ENCODE measurements at places on chromosomes 1 and 21.

DNA sequence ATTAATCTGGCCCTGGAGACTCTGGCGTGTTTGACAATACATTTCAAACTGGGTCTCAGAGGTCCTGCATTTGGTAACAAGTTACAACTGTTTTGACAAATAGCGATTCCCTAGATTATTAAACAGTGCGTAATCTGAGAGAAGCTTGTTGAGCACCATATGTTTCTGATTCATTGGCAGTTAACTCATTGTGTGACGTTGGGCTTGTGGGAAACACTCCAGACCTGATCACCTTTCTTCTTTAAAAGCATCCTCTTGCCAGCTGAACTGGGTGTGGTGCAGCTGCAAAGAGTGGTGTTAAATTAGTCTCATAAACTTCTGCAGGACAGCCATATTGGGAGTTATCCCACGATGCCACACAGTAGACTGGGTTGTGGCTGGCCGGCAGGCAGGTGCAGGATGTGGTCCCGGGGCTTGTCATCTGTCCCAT is 82.7 kb downstream of the CDC7 start:
- peak; percentile 81 for DNase-seq

- DNase-seq: no peak
These were observed 23.7 kb upstream of the COG2 start for GRCh38 chr1:230618537-230618936.

DNA sequence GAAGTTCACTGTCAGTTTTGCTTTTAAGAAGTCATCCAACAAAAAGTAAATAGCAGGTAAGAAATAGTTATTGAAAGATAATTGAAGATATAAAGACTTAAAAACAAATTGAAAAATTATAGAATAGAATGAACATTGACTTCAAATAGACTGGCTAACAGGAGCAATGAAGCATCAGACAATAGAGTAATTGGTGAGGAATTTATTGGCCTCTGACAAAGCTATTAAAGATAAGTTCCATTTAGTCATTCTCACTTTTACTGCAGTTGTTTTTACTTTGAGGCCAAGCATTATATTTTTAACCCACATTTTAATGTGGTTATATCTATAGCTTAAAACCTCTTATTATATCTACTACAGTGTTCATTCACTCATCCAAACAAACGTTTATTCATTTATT is 228.8 kb upstream of the ADGRL2 start:
- peak; percentile 24 for DNase-seq

DNA sequence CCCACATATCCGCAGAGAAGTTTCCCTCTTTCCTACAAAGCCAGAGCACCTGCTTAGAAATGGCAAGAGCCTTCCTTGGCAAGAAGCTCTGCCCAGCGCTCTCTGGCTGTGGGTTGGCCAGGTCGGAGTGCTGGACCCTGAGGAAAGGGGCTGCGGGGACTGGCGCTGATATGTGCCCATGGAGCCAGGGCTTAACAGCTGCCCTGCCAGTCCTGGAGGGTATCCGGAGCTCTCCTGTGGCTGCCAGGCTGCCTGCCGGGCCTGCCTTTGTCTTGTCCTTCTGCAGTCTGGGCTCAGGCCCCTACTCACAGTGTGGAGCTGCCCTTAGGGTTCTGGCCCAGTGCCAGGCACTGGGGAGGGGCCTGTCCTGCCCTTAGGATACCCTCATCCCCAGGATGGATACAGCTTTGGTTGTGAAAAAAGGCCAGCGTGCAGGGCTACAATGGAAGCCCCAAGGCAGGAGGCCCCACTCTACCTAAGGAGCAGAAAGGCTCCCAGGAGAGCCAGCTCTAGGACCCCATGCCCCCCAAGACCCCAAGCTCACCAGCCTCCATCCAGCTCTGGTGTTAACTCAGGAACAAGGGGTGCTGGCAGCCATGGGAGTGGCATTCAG is 43.4 kb downstream of the KIAA1614 start:
- DNase-seq: no peak

DNA sequence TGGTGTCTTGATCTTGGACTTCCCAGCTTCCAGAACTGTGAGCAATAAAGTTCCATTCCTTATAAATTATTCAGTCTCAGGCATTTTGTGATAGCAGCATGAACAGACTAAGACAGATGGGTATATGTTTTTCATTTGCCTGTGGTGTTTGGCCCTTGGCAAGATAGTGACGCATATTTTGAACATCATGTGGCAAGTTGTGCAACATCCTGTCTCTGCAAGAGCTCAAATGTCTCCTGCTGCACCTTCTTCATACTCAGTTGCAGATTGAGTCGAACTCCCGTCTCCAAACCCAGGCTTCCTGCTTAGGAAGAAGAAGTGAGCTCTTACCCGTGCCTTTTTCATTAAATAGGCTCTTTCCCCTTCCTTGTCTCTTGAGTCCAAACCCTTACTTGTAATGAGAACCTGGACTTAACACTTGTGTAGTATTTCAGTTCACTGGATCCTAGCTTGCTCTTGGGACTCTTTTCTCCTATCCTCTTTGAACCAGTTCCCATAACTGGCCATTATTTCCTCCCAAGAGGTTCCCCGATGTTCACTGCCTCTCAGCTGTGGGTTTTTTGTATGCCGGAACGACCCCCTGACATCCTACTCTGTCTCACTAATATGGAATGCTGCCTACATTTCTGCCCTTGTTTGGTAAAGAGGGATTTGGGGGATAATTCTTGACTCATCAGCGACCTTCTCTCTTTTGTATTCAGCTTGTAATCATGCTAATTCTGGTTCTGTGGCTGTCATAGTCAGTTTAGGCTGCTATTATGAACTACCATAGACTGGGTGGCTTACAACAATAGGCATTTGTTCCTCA is 125.0 kb upstream of the KCNK2 start:
- peak; percentile 90 for DNase-seq

DNA sequence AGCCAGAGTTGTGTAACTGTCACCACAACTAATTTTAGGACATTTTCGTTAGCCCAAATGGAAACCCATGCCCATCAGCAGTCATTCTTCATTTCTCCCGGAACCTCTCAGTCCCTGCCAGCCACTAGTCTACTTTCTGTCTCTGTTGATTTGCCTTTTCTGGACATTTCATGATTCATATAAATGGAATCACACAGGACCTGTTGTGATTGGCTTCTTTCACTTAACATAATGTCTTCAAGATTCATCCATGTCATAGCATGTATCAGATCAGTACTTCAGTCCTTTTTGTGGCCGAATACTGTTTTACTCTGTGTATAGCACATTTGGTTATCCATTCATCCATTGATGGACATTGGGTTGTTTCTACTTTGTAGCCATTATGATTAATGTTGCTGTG is 7.1 kb downstream of the SLC66A1 start:
- no peak for DNase-seq

- peak; percentile 69 for DNase-seq
These were observed 8.0 kb downstream of the SDHB start for GRCh38 chr1:17045634-17046333.

GRCh38 chr1:54570161-54570560 is 22.1 kb downstream of the ACOT11 start:
- DNase-seq: no peak

DNA sequence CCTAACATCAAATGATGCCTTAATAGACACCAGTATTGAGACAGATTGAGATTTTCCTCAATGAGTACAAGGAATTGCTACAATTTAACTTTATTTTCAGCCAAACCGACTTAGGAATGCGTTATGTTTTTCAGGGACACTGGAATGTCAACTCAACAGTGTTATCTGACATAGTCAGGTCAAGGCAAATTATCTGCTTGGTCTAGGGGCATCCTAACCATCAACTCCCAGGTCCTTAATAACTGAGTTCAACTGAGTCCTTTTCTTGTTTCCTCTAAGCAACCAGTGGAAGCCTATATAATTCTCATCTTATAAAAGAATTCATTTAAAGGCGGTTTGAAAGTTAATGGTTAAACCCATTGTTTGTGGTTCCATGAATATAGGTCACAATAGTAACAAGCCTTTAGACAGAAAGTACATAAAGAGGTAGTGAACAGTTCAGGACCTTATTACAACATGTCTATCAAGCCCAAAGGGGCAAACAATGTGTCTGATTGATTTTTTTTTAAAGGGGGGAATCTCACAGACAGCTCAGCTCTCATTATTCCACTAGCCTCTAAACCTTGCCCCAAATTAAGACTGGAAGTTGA is 32.3 kb upstream of the NR5A2 start:
- no peak for DNase-seq

DNA sequence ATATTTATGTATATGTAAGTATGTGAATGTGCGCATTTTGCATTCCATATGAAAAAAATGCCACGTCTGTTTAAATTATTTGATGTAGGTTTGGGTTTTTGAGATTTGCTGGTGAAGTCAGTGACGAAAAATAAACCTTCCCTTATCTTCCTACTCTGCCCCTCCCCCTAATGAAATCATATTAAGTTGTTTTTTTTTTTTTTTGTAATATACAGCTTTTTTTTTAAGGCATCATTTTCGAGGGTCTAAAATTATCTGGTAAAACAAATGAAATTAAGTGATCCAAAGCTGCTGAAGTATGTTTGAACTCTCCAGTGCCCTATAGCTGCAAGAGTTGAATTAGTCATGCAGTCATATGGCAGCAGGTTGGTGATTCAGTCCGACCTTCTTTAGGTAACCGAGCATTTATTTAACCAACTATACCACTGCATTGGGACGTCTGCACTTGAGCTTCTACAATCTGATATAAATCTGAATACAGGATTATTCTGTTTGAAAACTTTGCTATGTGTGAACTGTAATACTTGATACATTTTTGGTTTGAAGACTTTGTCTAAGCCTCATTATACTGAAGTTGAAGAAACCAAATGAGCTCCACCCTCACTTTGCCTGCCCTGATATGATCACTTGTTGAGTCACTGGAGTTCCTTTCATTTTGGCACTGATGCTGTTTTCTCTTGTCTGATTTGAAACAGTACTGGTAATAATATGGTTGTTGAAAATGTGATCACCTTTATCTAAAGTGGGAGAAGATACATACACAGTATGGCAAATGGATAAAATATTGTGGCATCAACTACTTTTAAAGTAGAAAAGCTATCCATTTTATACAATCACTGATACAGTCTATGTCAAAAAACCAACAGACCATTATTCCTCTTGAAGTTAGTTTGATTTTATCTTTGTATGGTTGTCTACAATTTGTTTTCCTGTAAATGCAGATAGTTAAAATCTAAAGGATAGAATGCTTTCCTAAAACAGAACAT is 11.7 kb downstream of the PDIK1L start:
- peak; percentile 78 for DNase-seq

GRCh38 chr1:16721871-16722641 is 18.3 kb upstream of the RNU1-4 start:
- peak; percentile 0 for DNase-seq

GRCh38 chr21:42684109-42684916 is 30.9 kb downstream of the PDE9A start:
- DNase-seq: peak; percentile 28

DNA sequence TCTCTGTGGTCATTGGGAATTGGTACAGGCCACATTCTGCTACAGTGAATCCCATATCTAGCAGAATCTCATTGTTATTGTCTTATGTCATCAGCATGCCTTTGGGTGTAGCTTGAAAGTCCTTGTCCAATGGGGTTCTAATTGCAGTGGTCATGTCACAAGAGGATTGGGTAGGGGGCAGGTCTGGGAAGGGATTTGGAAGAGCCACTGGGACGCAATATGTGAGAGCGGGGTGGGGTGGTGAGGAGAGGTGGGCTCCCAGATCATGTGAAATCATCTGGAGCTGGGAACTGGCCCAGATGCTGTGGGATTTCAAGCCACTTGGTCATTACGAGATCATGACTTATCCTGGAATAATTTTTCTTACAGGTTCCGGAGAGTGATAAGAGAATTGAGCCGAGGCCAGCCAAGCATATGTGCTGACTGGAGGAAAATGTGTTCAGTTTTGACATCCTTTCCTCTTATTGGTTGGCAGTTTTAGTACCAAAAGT is 16.3 kb downstream of the CNIH3 start:
- peak; percentile 71 for DNase-seq

- no peak for DNase-seq
These were observed 72.2 kb downstream of the NME7 start for GRCh38 chr1:169295425-169295824.

DNA sequence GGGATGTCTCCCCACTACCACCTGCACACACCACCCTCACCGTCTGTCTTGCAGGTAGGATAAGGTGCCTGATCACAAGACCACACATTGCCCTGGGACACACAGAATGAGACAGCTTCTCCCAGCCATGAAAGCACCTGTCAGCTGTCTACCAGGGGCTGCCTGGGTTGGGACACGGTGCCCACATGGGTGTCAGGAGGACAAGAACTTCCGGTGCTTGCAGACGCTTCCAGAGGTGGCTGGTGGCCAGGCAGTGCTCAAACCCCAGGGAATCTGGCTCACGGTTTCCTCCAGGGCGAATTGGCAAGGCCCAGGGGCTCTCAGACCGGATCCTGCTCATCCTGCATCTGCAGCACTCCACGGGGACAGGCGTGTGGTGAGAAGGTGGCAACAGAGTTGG is 182.6 kb upstream of the ARHGEF16 start:
- DNase-seq: no peak

- DNase-seq: no peak
These were observed 8.5 kb downstream of the TMEM240 start for GRCh38 chr1:1531947-1532346.

- no peak for DNase-seq
These were observed 42.4 kb downstream of the OLFML3 start for GRCh38 chr1:114021665-114022099.

- no peak for DNase-seq
These were observed 144.3 kb upstream of the KCNE2 start for GRCh38 chr21:34219334-34220060.

DNA sequence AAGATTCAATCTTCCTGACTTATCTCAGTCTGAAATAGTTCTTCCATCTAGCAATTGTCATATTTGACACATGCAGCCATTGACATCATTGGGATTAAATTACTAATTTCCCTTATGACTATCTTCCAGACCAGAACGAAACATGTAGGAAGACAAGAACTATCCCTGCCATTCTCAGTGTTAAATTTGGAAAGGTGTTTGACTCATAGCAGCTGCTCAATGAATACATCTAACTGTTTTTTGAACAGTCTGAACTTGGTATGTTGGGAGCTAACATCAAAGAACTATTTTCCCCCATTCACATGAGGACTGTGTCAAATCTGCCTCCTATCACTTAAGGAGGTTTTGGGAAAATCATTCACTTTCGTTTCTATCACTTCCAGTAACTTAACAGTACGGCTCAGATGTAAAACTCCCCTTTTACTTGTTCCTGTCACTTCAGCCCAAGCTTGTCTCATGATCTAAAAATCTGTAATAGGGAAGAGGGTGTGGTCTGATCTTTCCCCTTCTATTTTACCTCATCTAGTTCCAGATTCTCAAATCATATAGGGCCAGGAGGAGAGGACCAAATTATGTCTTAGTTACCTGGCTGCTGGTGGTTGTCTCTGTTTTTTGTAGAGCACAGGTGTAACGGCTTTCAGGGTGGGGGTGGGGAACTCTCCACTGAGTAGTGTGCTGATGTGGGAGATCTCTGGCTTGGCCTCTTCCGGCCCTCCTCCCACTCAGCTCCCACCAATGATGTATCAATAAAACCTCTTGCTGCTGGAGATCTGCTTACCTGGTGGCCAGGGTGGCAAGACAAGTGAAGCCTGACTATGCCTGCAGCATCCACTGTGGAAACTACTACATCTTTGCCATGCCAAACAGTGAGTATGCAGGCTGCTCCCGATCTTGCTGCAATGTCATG is 26.2 kb upstream of the SLAMF1 start:
- no peak for DNase-seq

- DNase-seq: no peak
These were observed 49.1 kb upstream of the CTTNBP2NL start for GRCh38 chr1:112346801-112347350.

GRCh38 chr1:81458186-81458585 is 342.5 kb upstream of the ADGRL2 start:
- no peak for DNase-seq

All from PC-3 (cell line).